ENCODE measurements at places on chromosomes 6 and 20. TPM values are rescaled to one million over a fixed set of nuclear protein-coding genes. Genes with fewer than 3 reads are reported as not detected.

DNA sequence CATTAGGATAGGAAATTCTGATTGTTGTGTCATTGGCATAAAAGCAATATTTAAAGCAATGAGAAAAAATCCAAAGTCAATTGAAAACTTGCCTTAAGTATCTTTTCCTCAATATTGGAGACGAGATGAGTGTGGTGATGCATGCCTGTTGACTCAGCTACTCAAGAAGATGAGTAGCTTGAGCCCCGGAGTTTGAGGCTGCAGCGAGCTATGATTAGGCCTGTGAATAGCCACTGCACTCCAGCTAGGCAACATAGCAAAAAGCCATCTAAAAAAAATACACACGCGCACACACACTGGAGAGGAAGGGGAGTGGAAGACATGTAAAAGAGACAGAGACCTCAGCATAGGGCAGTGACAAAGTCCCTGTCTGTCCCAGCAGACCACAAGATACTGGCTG is 9.7 kb upstream of the MARCKS start:
- no peak for DNase-seq

- no peak for DNase-seq
Measured at GRCh38 chr20:17262786-17263185, 35.9 kb downstream of the PCSK2 start.

Gene GCNT2
- 22.3 TPM for total RNA-seq

- DNase-seq = no peak
Measured at GRCh38 chr6:117167520-117168271, 97.7 kb upstream of the VGLL2 start.

Gene MYLK4
- 0.82 TPM for total RNA-seq

- DNase-seq = no peak
Measured at GRCh38 chr6:89581689-89582088, 56.9 kb downstream of the LYRM2 start.

Data from mucosa of descending colon (tissue), 3 donors.